NCI-H2171 (cell line): ENCODE measurements at places on chromosomes 7 and 10.

GRCh38 chr7:7323921-7324320, 141.6 kb downstream of the C1GALT1 start:
- DNase-seq = no peak

- no peak for DNase-seq
These were observed 29.0 kb downstream of the CUL1 start for GRCh38 chr7:148727501-148728278.

DNA sequence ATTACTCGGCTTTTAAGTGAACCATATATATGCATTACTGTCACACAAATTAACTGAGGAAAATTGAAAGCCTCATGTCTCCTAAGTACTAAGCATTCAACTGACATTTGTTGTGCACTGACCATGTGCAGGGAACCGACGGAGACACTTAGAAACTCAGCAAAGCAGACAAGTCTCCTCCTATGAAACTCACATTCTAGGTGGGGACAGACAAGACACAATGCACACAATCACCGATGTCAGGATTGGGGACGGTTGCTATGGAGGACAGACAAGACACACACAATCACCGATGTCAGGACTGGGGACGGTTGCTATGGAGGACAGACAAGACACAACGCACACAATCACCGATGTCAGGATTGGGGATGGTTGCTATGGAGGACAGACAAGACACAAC, 134.0 kb downstream of the PTPRN2 start:
- no peak for DNase-seq

DNA sequence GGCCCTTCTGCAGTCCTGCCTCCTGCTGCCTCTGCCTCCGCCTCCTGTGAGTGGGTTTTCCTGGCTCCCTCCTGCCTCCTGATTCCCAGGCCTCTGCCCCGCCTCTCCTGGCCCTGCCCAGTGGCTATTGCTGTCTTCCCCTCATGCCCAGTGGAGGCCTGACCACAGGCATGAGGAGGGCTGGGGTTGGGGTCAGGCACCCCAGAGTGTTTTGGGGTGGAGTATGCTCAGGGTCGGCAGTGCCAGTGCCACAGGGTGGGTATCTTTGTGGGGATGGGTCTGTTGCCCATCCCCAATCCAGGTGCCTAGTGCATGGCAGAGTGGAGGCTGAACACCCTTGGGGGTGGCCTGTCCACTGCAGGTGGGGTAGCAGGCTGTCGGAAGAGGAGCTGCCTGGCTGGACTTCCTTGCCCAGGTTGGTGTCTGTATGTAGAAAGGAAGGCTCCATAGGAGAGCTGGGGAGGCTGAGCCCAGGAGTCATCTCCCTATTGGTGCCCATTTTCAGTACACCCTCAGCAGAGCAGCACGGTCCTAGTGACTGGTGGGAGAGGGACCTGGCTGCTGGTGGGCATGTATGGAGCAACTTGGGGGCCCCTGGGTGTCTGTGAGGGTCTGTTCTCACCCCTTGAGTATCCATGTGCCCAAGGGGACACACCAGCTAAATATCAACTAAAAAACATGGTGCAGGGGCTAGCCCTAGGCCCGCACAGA, 62.2 kb downstream of the ARHGAP22 start:
- no peak for DNase-seq
